CD4-positive, alpha-beta T cell (primary cell): ENCODE measurements at places on chromosomes 7 and 10. TPM values are rescaled to one million over a fixed set of nuclear protein-coding genes. Genes with fewer than 3 reads are reported as not detected.

The FGFBP3 gene
- 1.4 TPM for total RNA-seq

The IFIT3 gene
- total RNA-seq = 12.8 TPM

The NAT16 gene
- not detected for total RNA-seq

The NUTM2E gene
- 0.99 TPM for total RNA-seq

The TAS2R41 gene
- 0.69 TPM for total RNA-seq

The IDI2 gene
- total RNA-seq = not detected

The WASL gene
- total RNA-seq = 8.6 TPM

The ARHGAP21 gene
- 38.4 TPM for total RNA-seq

The TRIM74 gene
- total RNA-seq = 4.1 TPM

The ZNF862 gene
- 25.6 TPM for total RNA-seq

The PPP1R3C gene
- not detected for total RNA-seq

The MOGAT3 gene
- 0.11 TPM for total RNA-seq

GRCh38 chr7:149887311-149887710 is 13.5 kb downstream of the ATP6V0E2 start:
- no peak for DNase-seq

GRCh38 chr7:25031007-25031406 is 51.0 kb upstream of the OSBPL3 start:
- DNase-seq = peak; percentile 38

- DNase-seq = no peak
Measured at GRCh38 chr7:106893591-106893990, 28.5 kb downstream of the PIK3CG start.

- DNase-seq = no peak
Measured at GRCh38 chr7:44163591-44163990, 22.5 kb upstream of the MYL7 start.

- DNase-seq = no peak
Measured at GRCh38 chr7:132130497-132130896, 445.8 kb downstream of the PLXNA4 start.

GRCh38 chr7:28984631-28985030 is 26.5 kb upstream of the TRIL start:
- DNase-seq = no peak

DNA sequence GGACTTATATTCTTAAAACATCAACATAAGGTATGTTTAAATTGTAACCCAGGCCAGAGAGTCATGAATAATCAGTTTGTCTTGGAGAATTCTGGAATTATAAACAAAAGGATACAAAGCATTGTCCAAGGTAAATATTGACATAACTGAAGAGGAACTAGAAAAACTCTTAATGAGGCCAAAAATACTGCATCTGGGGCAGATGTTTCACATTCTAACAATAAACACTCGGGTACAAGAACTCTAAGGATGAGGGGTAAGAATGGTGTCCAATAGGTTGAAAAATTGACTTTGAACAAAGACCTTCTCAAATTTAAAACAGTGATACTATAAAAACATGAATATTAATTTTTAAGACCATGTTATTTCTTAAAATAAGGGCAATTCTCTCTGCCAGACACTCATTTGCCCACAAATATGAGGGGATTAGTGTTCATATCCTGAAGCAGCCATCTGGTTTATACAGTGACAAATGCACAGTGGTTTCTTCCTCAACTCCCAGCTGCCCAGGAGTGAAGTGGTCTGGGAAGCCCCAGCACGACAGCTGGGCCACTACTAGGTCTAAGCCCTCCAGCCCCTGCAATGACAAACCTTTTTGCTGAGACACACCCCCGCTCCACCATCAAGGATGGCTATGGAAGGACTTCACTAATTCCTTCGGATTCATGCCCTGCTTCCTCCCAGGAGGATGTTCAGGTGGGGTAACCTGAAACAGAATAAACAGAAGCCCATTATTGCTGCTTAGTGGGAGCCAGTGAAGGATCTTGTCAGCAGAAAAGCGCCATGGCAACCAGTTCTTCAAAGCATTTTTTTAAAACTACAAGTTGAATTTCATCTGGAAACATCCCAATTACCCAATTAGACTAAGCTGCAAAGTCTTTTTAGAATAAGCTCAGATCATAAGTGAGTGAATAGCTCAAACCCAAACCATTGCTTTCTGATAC is 107.5 kb upstream of the ARID5B start:
- DNase-seq = no peak

GRCh38 chr7:46532571-46532970 is 611.5 kb upstream of the IGFBP3 start:
- DNase-seq = no peak

- no peak for DNase-seq
Measured at GRCh38 chr10:99676426-99676825, 17.1 kb downstream of the ENTPD7 start.

DNA sequence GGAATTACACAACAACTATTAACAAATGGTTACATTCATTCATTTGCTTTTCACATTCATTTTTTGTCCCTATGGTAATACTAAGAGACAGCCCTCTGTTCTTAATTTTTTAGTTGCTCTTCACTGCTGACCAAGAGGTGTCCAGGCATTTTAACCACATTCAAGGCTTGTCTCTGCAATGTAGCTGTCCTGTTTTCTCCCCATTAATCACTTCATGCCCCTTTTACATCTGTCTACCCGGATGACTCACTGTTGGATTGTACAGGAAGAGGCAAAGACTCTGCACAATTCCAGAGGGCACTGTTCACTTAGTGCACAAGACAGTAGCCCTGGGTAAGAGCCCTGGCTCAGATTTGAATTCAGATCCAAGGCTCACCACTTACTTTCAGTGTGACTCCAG is 168.5 kb downstream of the NOC3L start:
- no peak for DNase-seq

GRCh38 chr10:101489355-101489754 is 98.7 kb downstream of the POLL start:
- DNase-seq = no peak

- DNase-seq = no peak
Measured at GRCh38 chr10:59325116-59325515, 37.2 kb downstream of the FAM13C start.

GRCh38 chr7:9488555-9488954 is 1055.1 kb downstream of the NXPH1 start:
- no peak for DNase-seq

DNA sequence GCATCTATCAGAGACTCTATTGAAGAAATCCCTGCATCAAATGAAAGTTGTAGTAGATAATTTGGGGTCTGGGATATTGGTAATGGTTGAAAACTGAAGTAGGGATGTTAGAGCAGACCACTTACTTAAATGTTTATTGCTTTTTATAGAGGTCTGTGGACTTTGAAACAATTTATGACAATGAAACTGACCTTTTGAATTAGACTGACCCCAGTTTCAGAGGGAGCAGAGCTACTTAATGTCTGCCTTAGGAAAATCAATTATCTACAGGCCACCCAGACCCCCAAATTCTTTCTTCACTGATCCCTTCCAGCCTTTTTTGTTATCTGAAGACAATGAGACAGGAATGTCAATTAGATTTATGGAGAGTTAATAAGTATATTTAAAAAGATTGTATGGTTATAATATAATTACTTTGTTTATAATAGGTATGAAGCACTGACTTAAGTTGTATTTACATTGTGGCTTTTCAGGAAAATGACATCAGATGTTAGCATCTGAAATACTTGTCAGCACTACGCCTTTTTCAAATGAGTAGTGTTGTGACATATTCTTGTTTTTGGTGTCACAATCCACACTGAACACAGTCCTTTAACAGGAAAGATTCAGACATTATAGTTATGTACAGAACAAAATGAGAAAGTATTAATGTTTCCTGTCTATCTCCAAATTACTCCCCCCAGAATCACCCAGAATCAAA is 13.9 kb downstream of the MGAM2 start:
- no peak for DNase-seq

DNA sequence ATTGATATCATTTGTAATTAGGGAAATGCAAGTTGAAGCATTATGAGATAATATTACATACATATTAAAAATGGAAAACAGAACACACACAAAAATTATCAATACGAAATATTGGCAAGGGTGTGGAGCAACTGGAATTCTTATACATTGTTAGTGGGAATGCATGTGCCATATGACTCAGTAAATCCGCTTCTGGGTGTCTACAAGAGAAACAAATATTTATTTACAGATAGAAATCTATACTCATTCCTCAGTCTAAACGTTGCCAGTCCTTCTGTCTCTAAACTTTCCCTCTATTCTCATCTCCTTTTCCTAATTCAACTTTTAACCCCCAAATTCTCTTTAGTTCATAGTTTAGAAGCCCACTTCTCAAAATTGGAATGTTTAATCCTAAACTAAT is 170.4 kb upstream of the LRRTM3 start:
- DNase-seq = no peak

GRCh38 chr7:77426521-77427051 is 10.4 kb upstream of the GSAP start:
- no peak for DNase-seq

GRCh38 chr10:86262688-86263181 is 103.9 kb downstream of the GRID1 start:
- no peak for DNase-seq

GRCh38 chr7:154441811-154442210 is 389.6 kb downstream of the DPP6 start:
- no peak for DNase-seq

DNA sequence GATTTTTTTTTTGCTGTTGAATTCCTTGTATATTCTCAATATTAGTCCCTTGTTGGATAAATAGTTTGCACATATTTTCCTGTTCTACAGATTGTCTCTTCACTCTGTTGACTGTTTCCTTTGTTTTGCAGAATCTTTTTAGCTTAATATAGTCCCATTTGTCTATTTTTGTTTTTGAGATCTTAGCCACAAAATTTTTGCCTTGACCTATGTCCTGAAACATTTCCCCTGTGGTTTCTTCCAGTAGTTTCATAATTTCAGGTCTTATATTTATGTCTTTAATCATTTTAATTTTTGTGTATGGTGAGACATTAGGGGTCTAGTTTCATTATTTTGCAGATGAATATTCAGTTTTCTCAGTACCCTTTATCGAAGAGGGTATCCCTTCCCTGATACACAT is 92.7 kb downstream of the LANCL2 start:
- DNase-seq = no peak

- no peak for DNase-seq
Measured at GRCh38 chr10:125263551-125263950, 103.2 kb upstream of the CTBP2 start.

DNA sequence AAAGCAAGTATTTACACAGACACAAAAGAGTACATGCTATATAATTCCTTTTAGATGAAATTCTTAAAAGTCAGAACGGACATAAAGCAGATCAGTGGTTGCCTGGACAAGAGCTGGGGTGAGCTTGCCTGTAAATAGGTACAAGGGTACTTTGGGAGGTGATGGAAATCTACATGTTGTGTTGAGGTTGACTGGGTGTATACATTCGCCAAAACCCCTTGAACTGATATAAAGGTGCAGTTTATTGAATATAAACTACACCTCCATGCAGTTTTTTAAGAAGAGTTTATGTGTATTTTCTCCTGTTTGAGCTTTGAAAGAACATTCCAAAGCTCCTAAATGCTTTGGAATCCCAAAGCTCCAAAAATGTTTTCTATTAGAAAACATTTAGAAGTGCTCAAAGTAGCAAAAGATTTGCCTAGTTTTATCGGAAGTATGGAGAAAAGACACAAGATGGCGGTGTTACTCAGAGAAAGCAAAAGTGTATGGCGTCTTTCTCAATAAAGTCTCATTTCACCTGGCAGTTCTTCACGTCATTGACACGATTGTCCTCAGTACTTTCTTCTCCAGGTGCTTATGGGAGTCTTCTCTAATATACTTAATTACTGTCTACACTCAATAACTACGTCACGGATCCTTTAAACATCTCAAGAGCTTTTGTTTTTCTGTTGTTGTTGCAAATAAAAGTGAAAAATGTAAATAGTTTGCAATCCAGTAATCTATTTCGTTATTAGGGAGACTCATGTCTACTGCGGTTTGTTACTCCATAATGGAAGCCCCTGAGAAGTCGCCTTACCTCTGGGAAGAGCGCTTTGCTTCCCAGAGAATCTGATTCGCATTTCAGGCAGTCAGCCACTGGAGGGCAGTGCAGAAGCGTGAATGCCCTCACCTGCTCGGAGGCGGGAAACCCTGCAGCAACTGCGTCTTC is 14.7 kb upstream of the SEC61G start:
- peak; percentile 45 for DNase-seq

DNA sequence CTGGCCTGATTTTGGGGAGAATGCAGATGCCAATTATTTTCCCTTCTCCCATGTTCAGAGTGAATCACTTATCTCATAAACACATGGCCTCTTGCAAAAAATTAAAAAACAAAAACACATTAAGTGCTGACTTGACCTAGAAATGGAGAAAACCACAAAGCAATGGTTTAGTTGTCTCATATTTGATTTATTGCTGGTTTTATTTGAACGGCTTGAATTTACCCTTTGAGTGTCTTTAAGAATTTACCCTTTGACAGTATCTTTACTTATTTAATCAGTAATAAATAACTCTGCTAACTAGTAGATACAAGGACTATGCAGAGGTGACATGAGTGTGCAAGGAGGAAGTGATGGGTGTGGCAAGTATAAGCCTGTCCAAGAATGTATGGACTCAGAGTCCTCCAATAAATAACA is 68.1 kb upstream of the GSDME start:
- no peak for DNase-seq

- DNase-seq = no peak
Measured at GRCh38 chr7:132410385-132410784, 165.9 kb downstream of the PLXNA4 start.

DNA sequence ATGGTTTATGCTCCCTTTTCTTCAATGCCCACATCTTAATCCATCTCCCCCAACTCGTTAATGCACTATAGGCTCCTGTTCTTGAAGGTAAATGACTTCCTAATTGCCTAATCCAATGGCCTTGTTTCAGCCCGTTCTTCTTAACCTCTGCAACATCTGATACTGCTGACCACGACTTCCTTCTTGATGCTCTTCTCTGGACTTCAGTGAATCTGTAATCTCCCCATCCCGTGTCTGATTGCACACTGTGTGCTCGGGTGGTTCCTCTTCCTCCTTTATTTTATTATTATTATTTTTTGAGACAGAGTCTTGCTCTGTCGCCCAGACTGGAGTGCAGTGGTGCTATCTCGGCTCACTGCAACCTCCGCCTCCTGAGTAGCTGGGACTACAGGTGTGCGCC is 58.9 kb downstream of the HIPK2 start:
- DNase-seq = no peak

DNA sequence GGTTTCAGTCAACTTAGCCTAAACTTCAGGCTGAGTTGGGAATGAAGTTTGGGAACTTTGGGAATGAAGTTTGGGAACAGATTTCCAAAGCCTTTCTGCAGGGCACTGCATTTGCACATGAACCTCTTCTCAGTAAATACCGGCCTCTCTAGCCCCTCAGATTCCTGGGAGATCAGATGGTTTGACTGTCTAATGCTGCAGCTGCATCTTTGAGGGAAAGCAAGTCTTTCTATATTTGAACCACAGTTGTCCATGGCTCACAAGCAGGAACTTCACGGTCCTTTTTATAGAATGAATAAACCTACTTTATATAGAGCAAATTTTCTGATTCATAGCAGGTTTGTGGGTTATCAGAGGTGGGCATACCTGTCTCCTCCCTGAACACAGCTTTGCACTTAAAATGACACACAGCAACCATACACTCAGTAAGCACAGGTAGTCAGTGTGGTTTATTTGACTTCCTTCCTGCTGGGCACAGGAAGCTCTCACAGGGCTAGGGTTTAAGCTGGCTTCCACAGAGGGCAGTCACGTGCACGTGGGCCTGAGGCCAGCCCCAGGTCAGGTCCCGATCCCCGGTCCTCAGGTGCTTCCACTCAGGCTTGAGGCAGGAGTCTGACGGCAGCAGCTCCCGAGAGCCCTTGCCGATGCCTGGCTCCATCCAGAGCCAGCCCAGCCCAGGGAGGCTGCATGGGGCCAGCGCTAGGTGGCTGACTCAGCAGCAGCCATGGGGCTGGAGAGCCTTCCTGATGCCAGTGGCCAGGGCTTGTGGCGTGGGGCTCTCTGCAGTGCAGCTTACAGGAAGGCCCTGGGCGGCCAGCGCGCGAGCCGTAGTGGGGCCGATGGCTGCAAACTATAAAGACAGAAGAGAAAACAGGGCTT is 12.8 kb upstream of the MMP21 start:
- no peak for DNase-seq
